ENCODE measurements at places on chromosomes 7 and 10.

GRCh38 chr10:99693933-99694583, 34.7 kb downstream of the ENTPD7 start:
- no peak for DNase-seq

DNA sequence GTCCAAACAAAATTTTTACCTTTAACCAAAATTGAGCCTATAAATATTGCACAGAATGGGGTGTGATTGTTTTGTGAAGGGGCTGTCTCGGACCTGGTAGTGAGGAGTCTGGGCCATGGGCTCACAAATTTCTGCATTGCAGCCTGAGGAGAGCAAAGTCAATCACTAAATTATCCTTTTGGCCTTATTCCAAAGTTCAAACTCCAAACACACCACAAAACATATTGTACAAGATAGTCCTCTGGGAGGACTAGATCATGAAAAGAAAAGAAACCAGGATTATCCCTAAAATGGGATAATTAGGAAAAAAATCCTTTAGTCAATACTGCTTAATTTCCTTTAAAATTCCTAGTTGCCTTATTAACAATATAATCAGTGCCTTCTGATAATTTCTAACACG, 115.5 kb downstream of the BUB3 start:
- no peak for DNase-seq

DNA sequence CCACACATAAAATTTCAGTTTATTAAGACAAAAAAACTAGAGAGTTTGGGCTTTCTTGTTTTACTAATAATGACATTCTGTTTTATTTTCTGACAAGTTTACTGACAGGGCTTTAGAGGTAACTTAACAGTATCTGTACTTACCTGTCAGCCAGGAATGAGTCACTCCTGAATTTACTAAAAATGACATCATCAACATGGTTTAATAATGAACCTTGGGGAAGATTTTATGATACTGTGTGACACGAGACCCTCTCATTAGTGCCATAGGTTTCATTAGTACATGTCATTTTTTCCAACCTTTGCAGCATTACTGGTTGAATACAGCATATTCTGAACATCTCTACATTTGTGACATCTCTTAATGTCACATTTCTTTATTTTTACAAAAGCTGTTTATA, 131.1 kb downstream of the KCND2 start:
- DNase-seq: no peak

DNA sequence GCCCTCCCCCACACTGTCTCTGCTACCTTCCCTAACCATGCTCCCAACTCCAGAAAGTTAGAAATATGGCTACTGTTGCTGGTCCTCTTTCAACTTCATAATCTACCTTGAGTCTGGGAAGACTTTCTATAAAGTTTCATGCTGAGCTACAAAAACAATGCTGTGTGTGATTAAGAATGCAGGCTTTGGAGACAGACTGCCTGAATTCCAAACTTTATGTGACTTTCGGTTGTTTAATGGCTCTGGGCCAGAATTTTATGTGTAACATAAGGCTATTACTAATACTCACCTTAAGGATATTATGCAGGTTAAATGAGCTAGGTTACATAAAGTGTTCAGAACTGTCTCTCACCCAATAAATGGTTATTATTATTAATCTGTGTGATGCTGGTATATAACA, 19.1 kb downstream of the BET1 start:
- DNase-seq: no peak

- DNase-seq: no peak
Measured at GRCh38 chr7:129730159-129730558, 118.6 kb downstream of the NRF1 start.

GRCh38 chr10:13268841-13269240, 31.0 kb downstream of the PHYH start:
- no peak for DNase-seq

GRCh38 chr7:142711746-142712616, 37.3 kb upstream of the PRSS1 start:
- DNase-seq: no peak
